WTC11 (cell line): ENCODE measurements at places on chromosomes 12 and 14.

GRCh38 chr12:122090759-122091515 is 12.4 kb downstream of the MLXIP start:
- no peak for DNase-seq

DNA sequence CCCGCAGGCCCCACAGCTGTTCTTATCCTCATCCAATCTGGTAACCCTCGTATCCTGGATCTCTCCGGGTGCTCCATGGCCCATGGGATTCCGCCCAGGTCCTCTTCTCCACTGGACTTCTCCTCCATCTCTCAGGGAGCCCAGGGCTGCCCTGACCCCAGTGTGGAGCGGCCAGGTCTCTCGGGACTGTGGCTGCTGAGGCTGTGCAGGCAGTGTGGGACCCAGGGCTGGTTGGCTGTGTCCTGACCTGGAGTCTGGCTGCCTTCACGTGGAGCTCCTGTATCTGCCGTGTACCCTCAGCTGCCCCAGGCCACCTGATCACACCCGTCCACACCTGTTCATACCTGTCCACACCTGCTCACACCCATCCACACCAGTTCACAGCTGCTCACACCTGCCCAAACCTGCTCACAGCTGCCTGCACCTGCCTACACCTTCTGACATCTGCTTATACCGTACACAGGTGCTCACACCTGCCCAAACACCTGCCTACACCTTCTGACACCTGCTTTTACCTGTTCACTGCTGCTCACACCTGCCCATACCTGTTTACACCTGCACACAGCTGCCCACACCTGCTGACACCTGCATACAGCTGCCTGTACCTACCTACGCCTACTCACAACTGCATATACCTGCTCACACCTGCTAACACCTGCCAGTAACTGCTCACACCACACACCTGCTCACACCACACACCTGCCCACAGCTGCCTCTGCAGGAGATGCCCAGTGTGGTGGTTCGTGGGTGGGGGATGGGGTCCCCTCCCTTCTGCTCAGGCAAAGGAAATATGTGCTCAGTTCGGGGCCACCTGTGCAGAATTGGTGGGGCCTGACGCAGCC is 92.2 kb downstream of the GALNT9 start:
- DNase-seq = no peak

- no peak for DNase-seq
Observed at GRCh38 chr12:122366685-122367475, 55.6 kb downstream of the CLIP1 start.

GRCh38 chr12:100163416-100164152 is 20.9 kb upstream of the BLTP3B start:
- DNase-seq = peak; percentile 86

- DNase-seq = no peak
Observed at GRCh38 chr14:93230539-93230938, 23.5 kb downstream of the UBR7 start.

DNA sequence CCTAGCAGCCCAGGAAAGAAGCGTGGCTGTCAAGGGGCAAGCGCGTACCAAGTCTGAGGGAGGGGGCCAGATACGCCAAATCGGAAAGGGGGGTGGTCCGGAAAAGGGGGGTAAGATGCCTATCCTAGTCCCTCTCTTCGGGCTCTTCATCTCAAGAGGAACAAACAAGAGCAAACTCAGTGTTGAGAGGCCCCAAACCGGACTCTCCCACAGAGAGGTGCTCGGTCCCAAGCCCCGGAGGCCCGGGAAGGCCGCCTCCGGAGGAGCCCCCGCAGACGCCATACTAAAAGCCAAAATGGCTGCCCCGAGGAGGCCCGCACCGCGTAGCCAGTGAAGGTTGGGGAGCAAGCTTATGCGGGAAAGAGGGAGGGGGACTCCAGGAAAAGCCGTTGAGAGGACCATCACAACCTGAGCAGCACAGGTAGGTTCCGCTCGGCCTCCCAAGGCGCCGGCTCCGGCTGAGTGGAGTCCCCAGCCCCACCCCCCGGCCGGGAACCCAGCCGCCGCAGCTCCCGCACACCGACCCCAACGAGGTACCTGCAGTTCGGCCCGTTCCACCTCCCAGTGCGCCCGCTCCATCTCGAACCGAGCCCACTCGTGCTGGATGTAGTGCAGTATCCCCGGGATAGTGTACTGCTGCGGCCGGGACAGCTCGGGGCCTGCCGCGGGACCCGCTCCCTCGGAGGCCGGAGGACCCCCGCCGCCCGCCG is at the start of gene AP4S1:
AP4S1 (plus strand) TSS at position 283 of the 710 bp plus-strand sequence. CDS start 40,548 bp downstream, outside the sequence.
- peak; percentile 53 for DNase-seq
